Stimulated activated CD8-positive, alpha-beta memory T cell treated with anti-CD3 and anti-CD28 coated beads, Interleukin-2, amount 100 ng/mL, for 48 hours (primary cell): ENCODE measurements at places on chromosomes 5 and 9.

- DNase-seq = no peak
Measured at GRCh38 chr5:157915638-157916037, 56.7 kb upstream of the CLINT1 start.

DNA sequence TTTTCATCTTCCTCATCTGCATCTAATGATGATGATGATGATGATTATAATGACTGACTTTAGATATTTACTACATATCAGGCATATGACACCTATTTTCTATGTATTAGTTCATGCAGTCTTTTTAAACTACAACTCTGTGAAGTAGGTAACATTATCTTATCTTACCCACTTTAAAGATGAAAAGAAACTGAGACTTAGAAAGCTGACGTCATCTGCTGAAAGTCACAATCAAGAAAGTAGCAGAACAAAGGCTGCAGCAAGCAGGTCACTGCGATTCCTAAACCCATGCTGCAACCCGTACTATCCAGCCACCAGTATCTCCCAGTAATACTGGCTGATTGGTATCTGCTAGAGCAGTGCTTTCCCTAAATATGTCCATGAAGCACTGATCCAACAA, 40.1 kb upstream of the INSYN2B start:
- DNase-seq = no peak

DNA sequence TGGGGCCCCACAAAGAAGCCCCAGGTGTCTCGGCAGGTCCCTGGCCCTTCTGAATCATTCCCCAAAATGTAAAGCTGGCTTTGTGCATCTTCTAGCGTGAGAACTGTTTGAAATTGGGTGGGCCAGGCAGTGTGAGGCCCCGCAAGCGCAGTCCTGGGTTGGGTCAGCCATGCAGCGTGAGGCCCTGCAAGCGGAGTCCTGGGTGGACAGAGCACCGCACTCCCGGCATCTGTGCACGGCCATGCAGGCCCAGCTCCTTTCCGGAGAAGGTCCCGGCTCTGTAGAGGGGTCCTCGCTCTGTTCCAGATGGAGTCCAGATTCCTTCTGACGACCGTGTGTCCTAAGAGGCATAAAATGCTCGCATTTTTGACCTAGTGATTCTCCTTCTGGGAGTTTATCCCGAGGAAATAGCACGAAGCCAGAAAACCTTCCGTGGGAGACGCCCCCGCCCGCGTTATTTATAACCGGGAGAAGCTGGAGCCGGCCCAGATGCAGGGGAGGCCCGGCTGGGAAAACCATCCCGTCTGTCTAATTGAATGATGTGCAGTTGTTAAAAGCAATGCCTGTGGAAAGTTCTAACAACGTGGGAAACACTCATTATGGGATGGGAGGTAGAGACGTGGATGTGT, 19.4 kb upstream of the NOTCH1 start:
- no peak for DNase-seq

DNA sequence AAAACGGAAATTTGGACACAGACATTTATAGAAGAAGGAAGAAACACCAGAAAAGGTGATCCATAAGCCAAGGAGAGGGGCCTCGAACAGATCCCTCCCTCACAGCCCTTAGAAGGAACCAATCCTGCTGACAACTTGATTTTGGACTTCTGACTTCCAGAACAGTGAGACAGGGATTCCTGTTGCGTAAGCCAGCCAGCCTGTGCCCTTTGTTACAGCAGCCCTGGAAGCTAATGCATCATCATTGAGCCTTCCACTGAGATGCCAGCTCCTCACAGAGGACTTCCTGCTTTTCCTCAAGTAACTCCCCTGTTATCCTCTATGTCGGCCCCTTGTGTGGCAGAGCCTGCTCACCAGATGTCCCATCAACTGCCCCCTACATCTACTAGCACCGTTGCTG, 94.1 kb downstream of the JMY start:
- DNase-seq = no peak

DNA sequence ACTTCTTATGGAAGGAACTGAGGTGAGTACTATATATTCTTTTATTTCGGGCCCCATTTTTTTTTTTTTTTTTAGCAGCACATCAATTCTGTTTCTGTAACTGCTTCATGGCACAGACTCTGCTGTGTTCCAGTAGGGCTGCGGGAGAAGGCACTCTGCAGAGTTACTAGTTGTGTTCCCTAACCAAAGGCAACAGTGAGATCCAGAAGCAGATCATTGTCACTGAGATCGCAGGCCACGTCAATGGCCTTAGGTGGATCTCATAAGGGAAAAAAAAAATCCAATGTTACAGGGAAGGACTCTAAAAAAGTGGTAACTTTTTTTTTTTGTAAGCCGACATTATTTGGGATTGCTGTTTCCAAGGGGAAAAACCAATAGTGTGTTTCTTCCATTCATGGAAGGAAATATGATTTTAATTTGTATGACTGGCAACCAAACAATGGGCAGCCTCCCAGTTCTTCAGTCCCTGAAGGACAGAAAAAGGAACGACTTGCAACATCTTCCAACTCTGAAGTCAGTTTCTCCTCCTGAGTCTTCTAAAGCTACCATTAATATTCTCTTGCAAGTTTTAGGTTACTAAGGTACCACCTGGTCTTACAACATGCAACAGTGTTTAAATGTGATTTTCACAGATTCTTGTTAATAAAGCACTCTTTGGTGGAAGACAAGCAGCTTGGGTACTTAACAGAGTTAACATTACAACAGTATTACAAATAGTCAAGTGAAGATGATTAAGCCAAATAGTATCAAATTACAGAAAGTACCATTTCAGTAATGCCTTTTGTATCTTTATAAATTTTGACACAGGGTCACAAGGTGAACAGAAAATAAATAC, 52.8 kb downstream of the HABP4 start:
- no peak for DNase-seq

GRCh38 chr9:79480639-79481038, 91.1 kb upstream of the TLE4 start:
- no peak for DNase-seq

DNA sequence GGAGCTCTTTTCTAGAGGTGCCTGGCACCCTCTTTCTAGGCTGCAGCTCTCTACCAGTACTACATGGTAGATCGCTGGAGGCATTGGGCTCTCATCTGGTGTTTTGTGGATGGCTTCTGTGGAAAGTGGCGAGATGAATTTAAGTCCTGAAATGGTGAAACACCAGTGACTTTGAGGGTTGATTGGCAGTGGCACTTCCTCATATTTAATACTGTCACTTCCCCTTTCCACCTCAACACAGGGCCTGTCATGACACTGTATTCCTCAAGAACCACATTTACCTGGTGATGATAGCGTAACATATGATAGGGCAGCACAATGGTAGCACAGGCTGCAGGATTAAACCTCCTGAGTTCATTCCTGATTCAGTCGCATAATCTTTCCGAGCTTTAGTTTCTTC, 132.1 kb downstream of the KDM4C start:
- DNase-seq = no peak

- DNase-seq = no peak
Measured at GRCh38 chr9:33731142-33731541, 64.2 kb upstream of the PRSS3 start.

DNA sequence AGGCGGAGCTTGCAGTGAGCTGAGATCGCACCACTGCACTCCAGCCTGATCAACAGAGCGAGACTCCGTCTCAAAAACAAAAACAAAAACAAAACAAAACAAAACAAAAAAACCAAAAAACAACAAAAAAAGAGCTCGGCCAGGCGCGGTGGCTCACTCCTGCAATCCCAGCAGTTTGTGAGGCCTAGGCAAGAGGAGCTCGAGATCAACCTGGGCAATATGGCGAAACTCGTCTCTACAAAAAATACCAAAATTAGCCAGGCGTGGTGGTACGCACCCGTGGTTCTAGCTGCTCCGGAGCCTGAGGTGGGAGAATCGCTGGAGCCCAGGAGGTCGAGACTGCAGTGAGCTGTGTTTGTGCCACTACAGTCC, 20.2 kb downstream of the TRIM7 start:
- no peak for DNase-seq

- DNase-seq = no peak
Measured at GRCh38 chr5:59873113-59873512, 20.4 kb downstream of the PDE4D start.

DNA sequence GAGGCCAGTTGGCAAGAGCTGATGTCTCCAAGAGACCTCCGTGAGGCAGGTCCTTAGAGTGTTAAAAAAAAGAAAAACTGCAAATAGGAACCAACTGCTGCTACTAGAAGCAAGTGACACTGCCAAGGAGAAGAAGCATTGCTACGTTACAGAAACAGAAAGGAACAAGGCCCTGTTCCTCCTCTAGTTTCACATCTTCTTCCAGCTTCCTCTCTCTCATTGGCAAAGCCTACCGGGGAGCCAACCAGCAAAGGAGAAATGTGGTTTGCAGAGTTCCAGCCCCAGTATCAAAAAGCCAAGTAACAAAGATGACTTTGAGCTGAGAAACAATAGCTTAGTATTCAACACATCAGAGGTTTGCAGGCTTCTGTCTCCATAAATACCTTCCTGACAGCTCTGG, 145.9 kb downstream of the PRELID2 start:
- no peak for DNase-seq

DNA sequence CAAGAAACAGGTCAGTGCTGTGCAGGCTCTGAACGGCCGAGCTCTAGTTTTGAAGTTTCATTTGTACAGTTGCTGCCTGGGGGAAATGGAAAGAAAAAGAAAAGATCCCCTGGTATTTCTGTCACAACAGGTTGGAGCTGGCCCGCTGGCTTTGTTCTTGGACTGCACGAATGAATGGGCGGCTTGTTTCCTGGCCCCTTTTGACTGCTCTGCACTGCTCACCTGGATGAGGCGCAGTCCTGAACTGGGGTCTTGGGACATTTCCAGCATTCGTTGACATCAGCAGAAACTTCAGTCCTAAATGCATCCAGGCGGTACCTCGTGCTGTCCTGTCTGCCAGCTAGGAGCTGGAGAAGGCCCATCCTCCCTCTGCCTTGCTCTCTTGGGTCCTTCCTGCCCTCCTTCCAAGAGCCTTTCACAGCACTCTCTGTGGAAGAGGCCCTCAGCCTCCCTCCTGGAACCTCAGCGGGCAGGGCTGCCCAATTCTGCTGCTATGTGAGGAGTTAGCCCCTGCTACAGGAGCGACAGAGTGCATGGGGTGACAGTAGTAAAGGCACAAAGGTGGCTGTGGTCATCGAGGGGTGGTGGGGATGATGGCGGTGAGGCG, 189.2 kb downstream of the FSTL4 start:
- no peak for DNase-seq

- no peak for DNase-seq
Measured at GRCh38 chr5:145246961-145247744, 588.0 kb downstream of the PRELID2 start.

GRCh38 chr5:14762549-14763216, 98.2 kb downstream of the OTULIN start:
- DNase-seq = no peak

GRCh38 chr9:131382850-131383729, 10.8 kb upstream of the PRRC2B start:
- no peak for DNase-seq

- DNase-seq = no peak
Measured at GRCh38 chr9:31103836-31104235, 1280.6 kb upstream of the ACO1 start.

GRCh38 chr5:43422143-43422542, 10.0 kb upstream of the CCL28 start:
- DNase-seq = no peak

DNA sequence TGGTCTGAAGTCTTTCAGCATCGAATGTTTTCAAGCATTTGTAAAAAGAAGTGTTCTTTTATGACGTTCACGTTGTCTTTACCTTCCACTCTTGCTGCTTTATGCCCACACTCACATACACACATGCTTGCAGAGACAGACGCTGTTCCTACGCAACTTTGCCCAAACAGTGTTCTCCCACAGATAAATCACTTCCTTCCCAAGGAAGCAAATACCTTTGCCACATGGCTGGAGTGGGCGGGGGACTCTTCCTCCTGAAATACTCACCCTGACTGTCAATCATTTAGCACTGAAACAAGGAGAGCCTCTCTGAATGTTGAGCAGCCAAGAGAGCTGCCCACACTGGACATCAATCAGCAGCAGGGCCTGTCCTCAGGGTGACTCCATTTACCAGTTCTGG, 22.4 kb upstream of the ASTN2 start:
- DNase-seq = no peak

DNA sequence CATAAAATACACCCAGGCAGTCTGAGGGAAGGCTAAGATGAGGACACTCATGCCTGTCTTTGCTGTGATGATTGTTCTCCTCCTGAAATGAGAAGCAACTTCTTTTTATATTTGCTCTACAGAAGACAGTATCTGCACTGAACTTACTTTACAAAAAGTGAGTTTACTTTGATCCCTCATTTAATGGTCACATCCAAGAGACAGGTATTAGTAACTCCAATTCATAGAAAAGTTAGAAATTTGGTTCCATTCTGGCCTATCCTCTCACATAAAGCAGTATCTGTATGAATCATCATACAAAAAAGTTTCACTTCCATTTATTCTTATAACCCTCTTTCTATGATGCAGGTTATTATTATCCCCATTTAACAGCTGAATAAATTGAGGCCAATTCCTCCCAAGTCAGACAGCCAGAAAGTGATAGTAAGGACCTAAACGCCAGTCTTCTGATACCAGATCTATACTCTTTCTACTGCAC, 15.2 kb downstream of the TSTD2 start:
- no peak for DNase-seq

GRCh38 chr9:104743376-104743985, 4.0 kb upstream of the NIPSNAP3A start:
- DNase-seq = no peak

DNA sequence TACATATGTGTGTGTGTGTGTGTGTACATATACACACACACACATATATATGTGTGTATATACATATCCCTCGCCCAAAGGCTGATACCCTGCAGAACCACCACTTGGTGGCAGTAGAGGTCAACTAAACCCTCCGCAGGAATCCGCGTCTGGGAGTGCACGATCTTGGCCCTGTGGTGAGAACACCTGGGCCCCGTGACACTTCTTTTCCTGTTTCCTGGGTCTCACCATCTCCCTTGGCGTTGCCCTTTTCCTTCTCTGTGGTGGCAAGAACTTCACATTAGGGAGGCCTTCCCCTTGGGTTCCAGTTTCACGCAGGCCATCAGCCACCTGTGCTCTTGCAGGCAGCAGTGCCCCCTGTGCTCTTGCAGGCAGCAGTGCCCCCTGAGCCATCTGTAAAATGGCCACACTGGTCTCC, 8.2 kb downstream of the IL9 start:
- DNase-seq = peak; percentile 44

GRCh38 chr5:158119961-158120723, 261.2 kb upstream of the CLINT1 start:
- no peak for DNase-seq

DNA sequence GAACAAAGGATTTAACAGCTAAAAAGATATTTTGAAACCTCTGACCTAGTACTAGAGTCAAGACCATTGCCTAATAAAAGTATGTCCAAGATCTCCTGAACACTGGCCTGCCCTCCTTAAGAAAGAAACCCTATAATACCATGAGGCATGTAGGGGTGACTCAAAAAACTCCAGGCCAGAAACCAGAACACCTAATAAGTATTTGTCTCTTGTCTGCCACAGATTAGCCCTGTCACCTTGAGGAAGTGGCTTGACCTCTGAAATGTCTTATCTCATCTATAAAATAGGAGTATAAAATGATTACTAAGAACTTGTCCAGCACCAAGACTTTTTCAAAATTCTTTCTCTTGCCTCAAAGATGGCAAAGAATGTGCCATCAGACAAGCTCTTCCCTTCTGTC, 125.5 kb upstream of the RASGRF2 start:
- no peak for DNase-seq

- DNase-seq = no peak
Measured at GRCh38 chr9:8074713-8075286, 275.2 kb upstream of the DMAC1 start.

GRCh38 chr9:105051897-105052296, 123.9 kb upstream of the ABCA1 start:
- no peak for DNase-seq
